ENCODE measurements at places on chromosomes 12 and 14. TPM values are rescaled to one million over a fixed set of nuclear protein-coding genes. Genes with fewer than 3 reads are reported as not detected.

The PLXNC1 gene
- total RNA-seq, result 2.4 TPM

The AHSA1 gene
- 77.7 TPM for total RNA-seq

The CACNA2D4 gene
- total RNA-seq, result not detected

The PLBD1 gene
- total RNA-seq, result not detected

Data from MCF 10A (cell line).